ENCODE measurements at places on chromosomes 5 and 9. TPM values are rescaled to one million over a fixed set of nuclear protein-coding genes. Genes with fewer than 3 reads are reported as not detected.

- no peak for DNase-seq
Measured at GRCh38 chr9:38384990-38385848, 7.3 kb upstream of the ALDH1B1 start.

SLC34A1 gene
- not detected for total RNA-seq

DNA sequence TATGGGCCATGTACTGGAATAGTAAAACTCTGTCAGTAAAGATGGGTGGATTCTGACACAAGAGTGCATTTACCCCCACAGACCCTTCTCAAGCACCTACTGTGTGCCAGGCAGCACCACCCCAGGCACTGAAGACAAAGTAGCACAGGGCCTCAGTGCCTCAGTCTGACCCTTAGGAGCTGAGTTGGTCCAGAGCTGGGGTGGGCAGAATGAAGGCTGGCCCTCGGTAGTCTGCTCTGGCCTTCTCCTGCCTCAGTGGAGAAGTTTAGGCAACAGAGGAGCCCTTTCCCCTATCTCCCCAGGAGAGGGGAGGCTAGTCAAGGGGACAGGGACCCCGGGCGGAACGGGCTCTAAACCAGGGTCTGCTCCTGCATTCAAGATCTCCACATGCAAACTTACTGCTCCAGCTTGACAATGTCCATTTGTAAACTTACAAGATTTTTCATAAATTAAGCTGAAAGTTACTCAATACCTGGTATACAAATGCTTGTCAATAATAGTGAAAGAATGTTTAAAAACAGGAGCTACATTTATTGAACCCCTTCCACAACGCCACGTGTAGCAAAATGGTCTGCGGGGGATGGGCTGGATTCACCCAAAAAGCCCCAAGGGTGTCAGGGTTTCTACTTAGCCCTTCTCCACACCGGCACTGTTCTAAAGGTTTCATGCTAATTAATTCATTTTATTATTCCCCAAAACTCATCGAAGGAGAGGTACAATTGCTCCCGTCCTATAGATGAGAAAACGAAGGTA lies 1.5 kb downstream of the VDAC1 start:
- DNase-seq = no peak

ENTREP1 gene
- total RNA-seq = 20.0 TPM

DNA sequence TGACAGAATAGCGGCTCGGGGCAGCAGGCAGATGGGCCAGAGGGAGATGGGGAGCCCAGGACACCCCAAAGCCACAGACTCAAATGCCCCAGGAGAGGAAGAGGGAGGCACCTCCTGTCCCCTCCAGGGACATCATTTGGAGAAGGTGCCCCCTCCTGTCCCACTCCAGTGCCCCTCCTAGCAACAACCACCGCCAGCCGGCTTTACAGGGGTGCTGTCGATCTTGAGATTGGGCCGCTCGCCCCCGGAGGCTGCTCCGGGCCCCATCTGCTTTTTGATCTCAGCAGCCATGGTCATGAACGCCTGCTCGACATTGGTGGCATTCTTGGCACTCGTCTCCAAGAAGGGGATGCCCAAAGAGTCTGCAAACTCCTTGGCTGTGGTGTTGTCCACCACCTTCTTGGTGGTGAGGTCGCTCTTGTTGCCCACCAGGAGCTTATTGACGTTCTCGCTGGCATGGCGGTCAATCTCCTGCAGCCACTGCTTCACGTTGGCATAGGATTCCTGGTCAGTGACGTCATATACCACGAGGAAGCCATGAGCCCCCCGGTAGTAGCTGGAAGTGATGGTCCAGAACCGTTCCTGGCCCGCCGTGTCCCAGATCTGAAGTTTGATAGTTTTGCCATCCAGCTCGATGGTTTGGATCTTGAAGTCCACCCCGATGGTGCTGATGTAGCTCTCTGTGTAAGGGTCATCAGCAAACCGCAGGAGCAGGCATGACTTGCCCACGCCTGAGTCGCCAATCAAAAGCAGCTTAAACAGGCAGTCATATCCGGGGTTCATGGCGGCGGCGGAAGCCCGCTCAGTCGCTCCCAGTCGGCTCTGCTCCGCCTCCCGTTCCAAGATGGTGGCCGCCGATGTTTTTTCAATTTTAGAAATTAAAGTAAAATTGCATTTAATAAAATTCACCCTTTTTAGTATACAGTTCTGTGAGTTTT lies 14.0 kb upstream of the FRMPD1 start:
- no peak for DNase-seq

Measured in Right ventricle myocardium inferior (tissue), 1 donor.